ENCODE measurements at places on chromosomes 2 and 18. TPM values are rescaled to one million over a fixed set of nuclear protein-coding genes. Genes with fewer than 3 reads are reported as not detected.

- H3K27ac ChIP-seq = peak overlapping the region; percentile 68
- H3K36me3 ChIP-seq = no peaks in the 10 kb centered on the region
- no peak overlapping the region for H3K4me3 ChIP-seq
- peak; percentile 57 for DNase-seq
Observed at GRCh38 chr18:63177919-63178821, 141.4 kb downstream of the BCL2 start.

DNA sequence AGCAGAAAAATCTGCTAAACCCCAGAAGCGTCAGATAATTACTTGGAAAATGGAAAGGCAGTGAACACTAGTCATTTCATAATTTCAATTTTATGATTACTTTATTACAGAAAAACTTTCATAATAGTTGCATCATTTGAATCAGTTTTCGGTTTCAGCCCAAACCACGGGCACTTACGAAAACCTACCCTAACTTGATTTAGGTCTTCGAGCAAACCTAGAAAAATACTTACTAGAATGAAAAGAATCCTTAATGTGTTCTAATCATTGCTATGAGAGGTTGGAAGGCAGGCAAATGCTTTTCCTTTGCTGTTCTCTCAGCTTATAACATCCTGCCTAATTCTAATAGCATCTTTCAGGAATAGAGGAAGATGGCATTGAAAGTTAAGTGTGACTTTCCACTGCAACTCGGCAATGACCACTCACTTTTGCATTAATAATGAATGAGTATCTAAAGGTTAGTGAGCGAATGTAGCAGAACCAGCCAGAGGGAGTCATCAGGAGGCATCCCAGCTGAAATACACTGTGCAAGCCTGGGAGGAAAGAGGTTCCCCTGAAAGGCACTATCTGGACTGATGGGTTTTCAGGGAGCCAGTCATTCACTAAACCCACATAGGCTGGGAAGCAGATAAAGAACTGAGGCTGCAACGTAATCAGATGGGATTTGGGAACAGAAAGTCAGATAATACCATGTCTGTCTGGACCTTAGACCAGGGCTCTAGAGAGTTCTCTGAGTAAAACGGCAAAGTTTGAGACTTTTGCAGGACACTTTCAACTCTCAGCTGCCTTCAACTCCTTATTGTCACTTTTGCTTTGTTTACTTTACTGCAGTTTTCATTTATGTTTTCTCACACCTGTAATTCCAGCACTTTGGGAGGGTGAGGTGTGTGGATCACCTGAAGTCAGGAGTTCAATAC is 520.8 kb downstream of the RNF144A start:
- H3K4me3 ChIP-seq = no peak overlapping the region
- H3K27me3 ChIP-seq = no peaks in the 10 kb centered on the region

SERPINB3 gene
- not detected for total RNA-seq

DNA sequence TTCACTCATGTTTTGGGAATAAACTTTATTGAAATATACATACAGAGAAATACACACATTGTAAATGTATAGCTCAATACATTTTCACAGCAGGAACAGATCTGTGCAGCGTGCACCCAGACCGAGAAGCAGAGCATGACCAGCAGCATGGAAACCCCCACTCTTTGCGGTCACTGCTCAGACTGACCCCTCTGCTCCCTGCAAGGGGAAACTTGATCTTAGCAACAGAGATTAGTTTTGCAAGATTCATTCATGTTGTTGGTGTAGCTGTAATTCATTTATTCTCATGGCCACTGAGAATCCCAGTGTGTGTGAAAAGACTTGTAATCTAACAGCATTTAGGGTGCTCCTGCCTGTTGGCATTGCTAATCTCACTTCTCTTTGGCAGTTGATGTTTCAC is 35.2 kb downstream of the LPIN1 start:
- no peak overlapping the region for H3K27ac ChIP-seq
- no peak overlapping the region for H3K4me3 ChIP-seq
- H3K4me1 ChIP-seq = peaks cover 33% of the 10 kb centered on the region
- peaks cover 72% of the 10 kb centered on the region for H3K36me3 ChIP-seq

MGAT4A gene
- 37.5 TPM for total RNA-seq

IL18R1 gene
- total RNA-seq = 10.1 TPM

DNA sequence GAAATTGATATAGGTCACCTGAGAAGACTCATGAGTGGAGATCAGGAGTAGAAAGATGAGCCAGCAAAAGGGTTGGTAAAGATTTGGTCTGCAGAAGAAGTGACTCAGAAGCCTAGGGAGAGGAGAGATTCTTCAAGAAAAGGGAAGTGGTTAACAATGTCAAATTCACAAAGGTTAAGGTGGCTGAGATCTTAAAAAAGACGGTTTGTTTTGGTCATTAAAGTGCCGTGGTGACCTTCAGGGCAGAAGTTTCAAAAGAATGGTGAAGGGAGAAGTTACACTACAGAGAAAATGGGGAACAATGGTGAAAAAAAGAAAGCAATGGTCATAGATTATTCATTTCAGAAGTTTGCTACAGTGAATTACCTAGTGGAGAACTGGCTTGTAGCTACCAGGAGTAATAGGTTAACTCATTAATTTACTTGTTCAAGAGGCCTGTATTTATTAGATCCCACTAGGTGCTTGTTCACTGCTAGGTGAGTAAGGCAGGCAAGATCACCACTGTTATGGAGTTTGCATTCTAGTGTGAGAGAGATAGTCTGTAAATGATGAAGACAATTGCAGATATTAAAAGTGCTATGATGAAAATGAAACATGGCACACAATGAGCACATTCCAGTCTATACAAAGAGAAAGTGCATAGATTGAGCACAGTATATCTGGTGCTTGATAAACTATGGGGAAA is 43.0 kb downstream of the FBXO48 start:
- H3K4me1 ChIP-seq = peaks cover 13% of the 10 kb centered on the region
- DNase-seq = no peak
- H3K4me3 ChIP-seq = no peak overlapping the region
- no peak overlapping the region for H3K27ac ChIP-seq
- H3K36me3 ChIP-seq = no peaks in the 10 kb centered on the region

GRCh38 chr2:84175970-84176369 is 283.1 kb downstream of the SUCLG1 start:
- no peaks in the 10 kb centered on the region for H3K27me3 ChIP-seq
- H3K4me1 ChIP-seq = no peaks in the 10 kb centered on the region
- no peak overlapping the region for H3K27ac ChIP-seq
- no peaks in the 10 kb centered on the region for H3K36me3 ChIP-seq

DNA sequence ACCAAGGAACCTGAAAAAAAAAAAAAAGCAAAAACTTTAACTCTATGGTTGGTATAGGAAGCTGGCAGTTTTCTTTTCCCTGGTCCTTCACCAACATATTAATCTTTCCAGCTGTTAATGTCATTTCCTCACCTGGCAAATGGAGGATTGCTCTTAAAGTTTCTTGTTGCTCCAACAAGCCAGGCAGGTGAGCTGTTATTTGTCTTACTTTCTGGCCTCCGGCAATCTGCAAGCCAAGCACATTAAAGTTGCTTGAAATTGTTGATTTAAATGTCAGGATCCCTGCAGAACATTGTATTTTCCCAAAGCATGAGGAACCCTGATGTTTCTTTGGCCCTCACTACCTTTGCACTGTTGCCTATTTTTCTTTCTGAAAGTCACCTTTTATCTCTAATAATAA is 664.9 kb downstream of the METTL4 start:
- H3K27me3 ChIP-seq = no peaks in the 10 kb centered on the region
- DNase-seq = no peak
- H3K27ac ChIP-seq = no peak overlapping the region
- H3K36me3 ChIP-seq = no peaks in the 10 kb centered on the region
- no peaks in the 10 kb centered on the region for H3K4me1 ChIP-seq
- H3K4me3 ChIP-seq = no peak overlapping the region

- peak; percentile 46 for DNase-seq
- H3K4me1 ChIP-seq = peaks cover 33% of the 10 kb centered on the region
- peak overlapping the region; percentile 76 for H3K4me3 ChIP-seq
- no peaks in the 10 kb centered on the region for H3K36me3 ChIP-seq
Observed at GRCh38 chr2:212536817-212537725, 1.5 kb downstream of the ERBB4 start.

CCDC85A gene
- 3.8 TPM for total RNA-seq

All from stomach (tissue), 19 donors.